Aorta (tissue), 5 donors: ENCODE measurements at places on chromosomes 16 and 17. TPM values are rescaled to one million over a fixed set of nuclear protein-coding genes. Genes with fewer than 3 reads are reported as not detected.

DNA sequence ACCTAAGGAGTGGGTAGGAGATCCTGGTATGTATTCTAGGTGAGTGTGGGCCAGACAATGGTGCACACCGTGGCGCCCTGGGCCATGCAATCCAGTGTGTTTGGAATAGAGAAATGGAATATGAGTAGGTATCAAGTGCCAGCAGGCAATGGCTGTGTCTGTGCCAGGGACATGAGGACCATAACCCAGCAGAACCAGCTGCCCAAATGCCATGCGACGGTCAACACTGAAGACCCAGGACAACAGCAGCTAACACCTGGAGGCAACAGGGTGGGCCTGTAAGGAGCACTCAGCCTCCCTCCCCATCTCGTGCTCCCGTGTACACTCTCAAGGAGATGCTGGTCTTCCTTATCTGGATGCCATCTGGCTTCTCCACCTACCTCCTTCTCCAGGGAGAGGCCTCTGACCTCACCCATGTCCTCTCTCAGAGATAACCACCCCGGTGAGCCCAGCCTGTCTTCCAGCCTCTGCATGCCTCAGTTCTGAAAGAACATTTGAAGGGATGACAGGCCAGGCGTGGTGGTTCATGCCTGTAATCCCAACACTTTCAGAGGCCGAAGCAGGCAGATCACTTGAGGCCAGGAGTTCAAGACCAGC is 750 bp upstream of the GSDMB start:
- no peaks in the 10 kb centered on the region for H3K4me1 ChIP-seq
- DNase-seq, result no peak
- H3K27ac ChIP-seq, result no peak overlapping the region
- no peak overlapping the region for H3K4me3 ChIP-seq
- H3K36me3 ChIP-seq, result peaks cover 10% of the 10 kb centered on the region
- no peaks in the 10 kb centered on the region for H3K27me3 ChIP-seq

DNA sequence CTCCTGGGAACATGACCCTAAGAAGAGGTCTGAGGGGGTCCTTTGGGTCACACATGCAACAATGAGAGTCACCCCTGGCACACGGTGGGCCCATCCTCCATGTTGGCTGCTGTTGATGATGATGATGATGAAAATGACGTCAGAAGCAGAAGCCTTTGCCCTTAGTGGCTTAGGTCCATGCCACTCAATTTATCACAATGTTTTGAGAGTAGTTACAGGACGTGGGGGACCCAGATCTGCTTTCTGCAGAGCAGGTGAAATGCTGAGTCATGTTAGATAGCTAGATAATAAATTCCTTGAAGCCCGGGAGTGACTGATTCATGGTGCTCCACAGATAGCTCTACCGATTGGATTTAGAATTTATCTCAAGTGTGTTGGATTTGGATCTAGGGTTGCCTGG is 53.9 kb downstream of the VPS35L start:
- no peak overlapping the region for H3K4me3 ChIP-seq
- no peaks in the 10 kb centered on the region for H3K36me3 ChIP-seq
- no peak for DNase-seq
- H3K27me3 ChIP-seq, result no peaks in the 10 kb centered on the region
- H3K4me1 ChIP-seq, result no peaks in the 10 kb centered on the region

Gene BEAN1
- 0.13 TPM for polyA plus RNA-seq

- no peak for DNase-seq
- H3K36me3 ChIP-seq, result no peaks in the 10 kb centered on the region
- no peaks in the 10 kb centered on the region for H3K4me1 ChIP-seq
- H3K4me3 ChIP-seq, result no peak overlapping the region
- H3K27me3 ChIP-seq, result no peaks in the 10 kb centered on the region
- no peak overlapping the region for H3K27ac ChIP-seq
Measured at GRCh38 chr16:8096211-8096610, 494.1 kb downstream of the TMEM114 start.

GRCh38 chr17:29495011-29495410 is 71.8 kb downstream of the ABHD15 start:
- H3K27me3 ChIP-seq, result no peaks in the 10 kb centered on the region
- no peak for DNase-seq
- H3K27ac ChIP-seq, result no peak overlapping the region
- peaks cover 5% of the 10 kb centered on the region for H3K36me3 ChIP-seq

Gene CLDN6
- polyA plus RNA-seq, result not detected

- H3K36me3 ChIP-seq, result no peaks in the 10 kb centered on the region
- no peak overlapping the region for H3K4me3 ChIP-seq
- H3K27ac ChIP-seq, result no peak overlapping the region
- no peak for DNase-seq
- H3K4me1 ChIP-seq, result no peaks in the 10 kb centered on the region
Measured at GRCh38 chr16:54407596-54407995, 121.0 kb upstream of the IRX3 start.

DNA sequence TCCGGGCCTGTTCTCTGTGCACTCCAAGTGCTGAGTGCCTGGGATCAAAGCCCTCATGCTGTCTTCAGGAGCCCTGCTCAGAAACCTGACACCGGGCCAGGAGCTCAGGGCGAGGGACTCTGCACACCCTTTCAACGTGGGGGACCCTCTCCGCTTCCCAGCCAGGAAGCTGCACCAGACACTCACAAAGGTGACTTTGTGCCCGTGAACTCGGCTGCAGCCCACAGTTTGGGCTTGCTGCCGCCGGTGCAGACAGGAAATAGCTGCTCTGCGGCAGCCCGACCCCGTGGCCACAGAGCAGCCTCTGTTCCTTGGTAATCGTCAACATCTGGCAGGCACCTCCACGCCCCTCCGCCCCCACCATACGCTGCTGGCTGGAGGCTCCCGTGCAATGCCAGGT is 93.4 kb upstream of the METRNL start:
- no peaks in the 10 kb centered on the region for H3K36me3 ChIP-seq
- H3K4me3 ChIP-seq, result no peak overlapping the region
- H3K27ac ChIP-seq, result no peak overlapping the region
- no peak for DNase-seq
- H3K4me1 ChIP-seq, result no peaks in the 10 kb centered on the region

- no peaks in the 10 kb centered on the region for H3K4me1 ChIP-seq
- H3K27ac ChIP-seq, result no peak overlapping the region
- no peaks in the 10 kb centered on the region for H3K27me3 ChIP-seq
- H3K4me3 ChIP-seq, result no peak overlapping the region
Measured at GRCh38 chr17:79897243-79898063, 58.2 kb upstream of the CBX4 start.

Gene KRTAP9-7
- not detected for polyA plus RNA-seq

- H3K27ac ChIP-seq, result no peak overlapping the region
- no peak for DNase-seq
- no peaks in the 10 kb centered on the region for H3K27me3 ChIP-seq
- H3K4me3 ChIP-seq, result no peak overlapping the region
- H3K4me1 ChIP-seq, result no peaks in the 10 kb centered on the region
- no peaks in the 10 kb centered on the region for H3K36me3 ChIP-seq
Measured at GRCh38 chr17:52710363-52710901, 551.9 kb upstream of the CA10 start.

- H3K27ac ChIP-seq, result no peak overlapping the region
- no peak overlapping the region for H3K4me3 ChIP-seq
- H3K27me3 ChIP-seq, result no peaks in the 10 kb centered on the region
Measured at GRCh38 chr17:66152756-66153155, 39.2 kb downstream of the CEP112 start.

DNA sequence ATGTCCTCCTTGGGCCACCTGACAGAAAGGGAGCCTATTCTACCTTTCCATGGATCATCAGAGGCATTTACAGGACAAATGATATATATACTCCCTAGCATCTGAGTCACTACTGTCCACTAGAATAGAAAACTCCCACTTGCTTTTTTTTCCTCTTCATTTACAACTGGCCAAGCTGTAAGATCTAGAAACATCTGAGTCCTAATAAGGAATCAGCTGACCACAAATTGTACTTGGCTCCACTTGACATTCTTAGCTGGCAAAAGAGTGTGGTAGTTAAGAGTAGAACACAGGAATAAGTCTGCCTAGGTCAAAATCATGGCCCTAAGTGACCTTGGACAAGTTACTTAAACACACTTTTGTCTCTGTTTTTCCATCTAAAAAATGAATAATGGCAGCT is 5.2 kb downstream of the RUSF1 start:
- no peak overlapping the region for H3K27ac ChIP-seq
- DNase-seq, result no peak
- no peaks in the 10 kb centered on the region for H3K4me1 ChIP-seq
